Activated T-cell treated with anti-CD3 and anti-CD28 coated beads for 48 hours (primary cell): ENCODE measurements at places on chromosomes 3 and 15.

- no peak for DNase-seq
Observed at GRCh38 chr3:116728454-116728853, 18.9 kb downstream of the TUSC7 start.

- no peak for DNase-seq
Observed at GRCh38 chr15:92914768-92915221, 14.7 kb downstream of the CHD2 start.

- no peak for DNase-seq
Observed at GRCh38 chr15:64699751-64700388, 75.5 kb downstream of the RBPMS2 start.

GRCh38 chr3:6260551-6261191 lies 600.2 kb upstream of the GRM7 start:
- no peak for DNase-seq

GRCh38 chr15:38671675-38672254 lies 107.2 kb upstream of the RASGRP1 start:
- DNase-seq, result no peak

GRCh38 chr3:50406487-50406886 lies 47.2 kb upstream of the TMEM115 start:
- DNase-seq, result no peak

DNA sequence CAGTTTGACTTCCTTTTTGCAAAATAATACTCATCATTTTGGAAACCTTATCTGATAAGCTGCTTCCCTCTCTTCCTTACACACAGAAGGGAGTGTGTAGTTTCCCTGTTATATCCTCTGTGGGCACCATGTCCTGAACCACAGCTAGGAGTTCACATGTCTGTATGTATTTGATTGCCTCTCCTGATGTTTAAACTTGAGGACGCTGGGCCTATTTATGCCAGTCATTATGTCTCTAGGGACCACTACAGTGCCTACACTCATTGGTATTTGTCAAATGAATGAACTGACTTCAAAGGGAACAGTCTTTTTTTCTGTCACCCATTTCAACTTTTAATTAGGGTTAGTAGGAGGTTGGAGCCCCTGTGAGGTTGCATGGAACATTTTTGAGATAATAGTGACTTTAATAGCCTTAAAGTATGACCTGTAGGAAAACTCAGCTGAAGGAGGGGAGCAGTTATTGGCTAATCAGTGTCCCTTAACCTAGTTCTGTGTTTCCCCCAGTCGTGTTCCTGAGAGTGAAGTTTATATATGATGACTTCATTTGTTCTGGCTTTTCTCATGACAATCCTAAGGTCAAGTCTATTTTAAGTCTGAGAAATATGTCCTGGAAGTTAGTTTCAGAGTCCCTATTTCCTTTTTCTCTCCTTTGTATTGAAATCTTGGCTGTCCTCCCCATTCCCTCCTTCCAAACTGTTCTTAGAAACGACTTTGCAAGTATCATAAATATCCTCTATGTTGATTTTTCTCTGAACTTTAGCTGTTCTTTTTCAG lies 28.9 kb downstream of the PDE8A start:
- DNase-seq, result no peak

DNA sequence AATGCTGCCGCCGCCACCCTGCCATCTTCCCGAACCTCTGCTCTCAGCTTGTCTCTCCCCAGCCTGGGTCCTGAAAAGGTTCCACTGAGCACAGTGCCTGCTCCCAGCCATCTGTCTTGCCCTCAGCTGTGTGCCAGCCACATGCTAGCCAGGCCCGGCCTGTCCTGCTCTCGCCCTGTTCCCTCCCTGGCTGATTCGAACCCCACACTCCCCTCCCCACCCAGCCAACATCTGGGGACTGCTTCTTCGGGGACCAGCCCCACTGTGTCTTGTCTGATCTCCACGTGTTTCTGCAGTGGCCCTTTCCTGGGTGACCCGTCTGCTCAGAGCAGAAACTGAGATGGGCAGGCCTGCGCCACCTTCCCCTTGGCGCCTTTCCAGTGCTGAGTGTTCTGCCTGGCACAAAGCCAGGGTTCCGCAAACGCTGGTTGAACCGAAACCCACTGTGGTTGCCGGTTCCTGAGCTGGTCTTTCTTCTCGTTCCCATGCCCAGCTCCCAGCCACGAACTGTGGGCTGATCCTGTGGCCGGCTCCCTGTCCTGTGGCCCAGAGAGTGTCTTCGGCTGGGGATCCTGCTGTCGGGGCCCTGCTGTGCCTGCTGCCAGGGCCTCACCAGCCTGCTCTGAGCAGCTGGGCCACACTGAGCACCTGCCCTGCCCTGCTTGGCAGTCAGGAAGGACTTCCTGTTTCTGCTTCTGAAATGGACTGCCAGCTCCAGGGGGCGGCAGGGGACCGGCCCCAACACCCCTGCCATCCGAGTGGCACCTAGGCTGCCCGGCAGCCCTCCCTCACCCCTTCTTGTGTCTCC lies 62.7 kb upstream of the KLF13 start:
- peak; percentile 62 for DNase-seq

- no peak for DNase-seq
Observed at GRCh38 chr15:77859491-77860060, 217.9 kb downstream of the TBC1D2B start.

- no peak for DNase-seq
Observed at GRCh38 chr3:32450426-32450825, 52.2 kb downstream of the CMTM6 start.

DNA sequence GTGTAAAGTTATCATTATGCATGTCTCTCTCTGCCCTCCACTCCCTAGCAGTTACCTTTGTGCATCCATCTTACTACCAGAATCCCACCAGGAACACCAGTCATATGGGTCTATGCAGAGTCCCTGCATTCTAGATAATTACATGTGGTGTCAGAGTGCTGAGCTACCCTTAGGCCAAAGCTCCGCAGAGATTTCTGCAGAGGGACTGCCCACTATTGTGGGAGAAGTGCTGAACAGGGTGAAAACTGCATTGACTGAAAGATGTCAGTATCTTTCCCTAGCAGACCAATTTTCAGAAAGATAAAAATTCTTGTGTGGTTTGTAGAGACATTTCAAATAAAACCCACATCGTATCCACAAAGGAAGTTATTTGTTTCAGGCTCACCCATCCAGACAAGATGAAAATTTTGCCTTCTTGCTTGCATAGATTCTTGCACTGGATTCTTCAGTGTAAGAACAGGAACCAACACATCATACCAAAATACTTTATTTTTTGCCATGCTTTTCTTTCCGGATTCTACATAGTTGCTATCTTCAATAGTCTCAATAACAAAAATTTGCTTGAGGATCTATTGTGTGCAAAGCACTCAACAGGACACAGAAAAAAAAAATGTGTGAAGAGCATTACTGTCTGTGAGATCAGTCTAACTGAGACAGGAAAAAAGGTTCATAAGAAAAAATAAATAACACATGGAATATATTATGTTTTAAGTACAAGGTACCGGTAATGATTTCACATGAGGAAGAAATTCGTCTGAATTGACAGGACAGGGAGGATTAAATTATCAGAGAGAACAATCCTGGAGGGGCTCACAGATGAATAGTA lies 32.0 kb upstream of the CCDC80 start:
- DNase-seq, result no peak
